ENCODE measurements at places on chromosomes 5 and 9.
A peak's percentile ranks its signal among the peaks of the same experiment; 100 is the strongest.

DNA sequence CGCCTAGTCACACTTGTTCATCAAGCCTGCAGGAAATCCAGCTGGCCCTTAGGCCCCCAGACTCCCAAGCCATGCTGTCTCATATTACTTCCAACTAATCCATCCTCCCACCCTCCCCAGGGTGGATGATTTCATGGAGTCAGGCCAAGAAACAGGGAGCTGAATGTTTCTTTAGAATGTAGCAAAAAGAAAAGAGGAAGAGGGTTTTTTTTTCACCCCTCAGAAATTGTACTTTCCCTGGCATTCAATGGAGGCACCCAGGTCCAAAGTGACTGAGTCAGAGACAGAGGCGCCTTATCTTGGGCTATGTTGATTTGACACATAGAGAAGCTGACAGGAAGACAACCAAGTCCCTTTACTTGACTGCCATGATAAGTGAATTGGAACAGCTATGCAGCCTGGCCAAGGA, 260.2 kb upstream of the NR4A3 start:
- DNase-seq, result no peak

DNA sequence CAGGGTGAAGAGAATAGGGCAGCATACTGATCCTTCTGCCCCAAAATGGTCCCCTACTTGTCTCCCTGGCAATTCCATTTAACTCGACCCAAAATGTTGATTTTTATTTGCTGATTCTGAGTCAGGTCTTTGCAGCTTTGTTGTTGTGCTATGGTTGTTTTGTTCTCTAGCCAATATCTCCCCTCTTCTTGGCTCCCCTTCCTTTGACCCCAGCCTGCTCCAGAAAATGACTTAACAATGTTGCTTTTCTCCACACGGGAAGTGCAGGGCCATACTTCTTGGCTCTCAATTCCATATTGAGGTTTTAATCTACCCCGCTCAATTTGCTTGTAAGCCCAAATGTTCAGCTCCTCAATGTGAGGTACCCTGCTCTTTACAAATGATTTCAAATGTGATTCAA, 330.0 kb downstream of the RASEF start:
- no peak for DNase-seq

- peak; percentile 88 for DNase-seq
Measured at GRCh38 chr5:96219580-96220281, 213.3 kb downstream of the PCSK1 start.

GRCh38 chr5:82799361-82800077, 277.7 kb downstream of the TMEM167A start:
- DNase-seq, result peak; percentile 21

DNA sequence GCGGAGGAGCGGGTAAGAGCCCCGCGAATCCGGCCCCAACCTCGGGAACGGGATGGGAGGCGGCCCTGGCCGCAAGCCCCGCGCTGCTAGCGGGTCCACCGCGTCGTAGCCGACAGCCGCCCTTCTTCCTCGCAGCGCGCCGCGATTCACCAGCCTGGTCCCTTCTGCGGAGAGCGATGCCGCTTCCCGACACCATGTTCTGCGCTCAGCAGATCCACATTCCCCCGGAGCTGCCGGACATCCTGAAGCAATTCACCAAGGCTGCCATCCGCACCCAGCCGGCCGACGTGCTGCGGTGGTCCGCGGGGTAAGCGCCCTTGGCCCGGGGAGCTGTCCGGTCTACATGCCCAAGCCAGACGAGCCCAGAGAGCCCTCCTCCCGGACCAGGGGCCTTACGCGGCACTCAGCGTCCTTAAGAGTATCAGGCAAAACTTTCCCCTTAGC, 335 bp downstream of the ROPN1L start:
- no peak for DNase-seq

GRCh38 chr9:108057421-108058134, 568.0 kb upstream of the KLF4 start:
- DNase-seq, result peak; percentile 94

- no peak for DNase-seq
Measured at GRCh38 chr9:136784249-136784996, 6.7 kb upstream of the TMEM141 start.

GRCh38 chr9:4668604-4669003, 2.3 kb upstream of the SPATA6L start:
- no peak for DNase-seq

- DNase-seq, result peak; percentile 74
Measured at GRCh38 chr5:169344629-169345028, 43.7 kb upstream of the SLIT3 start.

DNA sequence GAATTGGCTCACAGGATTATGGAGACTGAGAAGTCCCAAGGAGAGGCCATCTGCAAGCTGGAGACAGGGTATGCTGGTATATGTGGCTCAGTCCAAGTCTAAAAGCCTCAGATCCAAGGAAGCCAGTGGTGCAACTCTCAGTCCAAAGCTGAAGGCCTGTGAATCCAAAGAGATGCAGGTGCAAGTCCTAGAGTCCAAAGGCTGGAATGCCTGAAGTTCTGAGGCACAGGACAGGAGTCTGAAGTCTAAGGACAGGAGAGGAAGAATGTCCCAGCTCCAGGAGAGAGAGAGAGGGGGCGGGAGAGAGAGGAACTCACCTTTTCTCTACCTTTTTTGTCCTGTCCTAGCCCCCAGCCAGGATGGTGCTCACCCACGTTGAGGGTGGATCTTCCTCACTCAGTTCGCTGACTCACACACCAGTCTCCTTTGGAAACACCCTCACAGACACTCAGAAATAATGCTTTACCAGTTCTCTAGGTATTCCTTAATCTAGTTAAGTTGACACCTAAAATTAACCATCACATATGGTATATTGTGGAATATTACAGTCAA, 49.6 kb downstream of the KCNN2 start:
- DNase-seq, result no peak

GRCh38 chr9:92986176-92987119, 39.1 kb downstream of the FGD3 start:
- DNase-seq, result no peak

DNA sequence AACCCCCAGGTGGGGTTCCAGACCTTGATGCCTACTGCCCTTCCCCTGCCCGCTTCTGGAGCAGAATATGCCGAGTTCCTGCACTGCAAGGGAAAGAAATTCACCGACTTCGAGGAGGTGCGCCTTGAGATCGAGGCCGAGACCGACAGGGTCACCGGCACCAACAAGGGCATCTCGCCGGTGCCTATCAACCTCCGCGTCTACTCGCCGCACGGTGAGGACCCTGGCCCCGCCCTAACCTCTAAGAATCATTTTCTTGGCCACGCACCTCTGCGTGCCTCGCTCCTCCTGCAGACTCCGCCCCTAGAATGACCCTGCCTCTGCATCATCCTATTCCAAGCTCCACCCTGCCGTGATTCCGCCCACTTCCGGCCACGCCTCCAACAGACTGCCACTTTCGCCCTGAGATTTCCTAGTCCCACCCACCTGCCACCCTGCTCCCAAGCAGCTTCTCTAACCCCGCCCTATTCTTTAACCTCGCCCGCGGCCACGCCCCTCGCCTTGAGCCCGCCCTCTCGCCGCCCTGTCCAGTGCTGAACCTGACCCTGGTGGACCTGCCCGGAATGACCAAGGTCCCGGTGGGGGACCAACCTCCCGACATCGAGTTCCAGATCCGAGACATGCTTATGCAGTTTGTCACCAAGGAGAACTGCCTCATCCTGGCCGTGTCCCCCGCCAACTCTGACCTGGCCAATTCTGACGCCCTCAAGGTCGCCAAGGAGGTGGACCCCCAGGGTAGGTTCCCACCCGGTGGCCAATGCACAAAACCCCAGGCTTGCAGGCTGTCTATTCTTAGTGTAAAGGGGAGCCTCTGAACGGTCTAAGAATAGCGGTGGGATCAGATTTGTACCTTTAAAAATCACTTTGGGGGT, 15.6 kb downstream of the DNM1 start:
- peak; percentile 58 for DNase-seq

DNA sequence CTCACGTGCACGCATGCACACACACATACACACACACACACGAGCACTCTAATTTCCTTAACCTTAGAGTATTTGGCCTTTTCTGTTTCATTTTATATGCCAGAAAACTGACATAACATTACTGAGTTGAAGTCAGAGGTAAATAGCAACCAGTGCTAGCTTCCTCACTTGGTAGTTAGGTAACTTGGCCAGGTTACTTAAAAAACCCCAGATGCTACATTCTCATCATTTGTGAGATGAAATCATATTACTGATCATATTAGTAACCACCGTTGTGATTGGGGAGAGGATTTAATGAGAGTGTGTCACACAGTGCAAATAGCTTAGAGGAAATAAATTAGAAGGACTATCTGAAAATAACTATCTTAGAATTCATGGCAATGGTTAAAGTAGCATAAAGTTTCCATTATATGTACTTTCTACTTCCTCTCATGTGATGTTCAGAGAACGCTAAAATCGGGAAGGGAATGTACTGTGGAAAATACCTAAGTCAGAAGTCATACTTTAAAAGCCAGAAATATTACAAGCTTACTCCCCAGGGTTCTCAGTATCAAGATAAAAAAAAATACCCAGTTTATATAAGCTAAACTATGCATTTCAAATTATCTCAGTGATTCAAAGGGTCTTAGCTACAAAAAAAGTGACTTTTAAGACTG, 120.5 kb downstream of the TUSC1 start:
- peak; percentile 13 for DNase-seq

DNA sequence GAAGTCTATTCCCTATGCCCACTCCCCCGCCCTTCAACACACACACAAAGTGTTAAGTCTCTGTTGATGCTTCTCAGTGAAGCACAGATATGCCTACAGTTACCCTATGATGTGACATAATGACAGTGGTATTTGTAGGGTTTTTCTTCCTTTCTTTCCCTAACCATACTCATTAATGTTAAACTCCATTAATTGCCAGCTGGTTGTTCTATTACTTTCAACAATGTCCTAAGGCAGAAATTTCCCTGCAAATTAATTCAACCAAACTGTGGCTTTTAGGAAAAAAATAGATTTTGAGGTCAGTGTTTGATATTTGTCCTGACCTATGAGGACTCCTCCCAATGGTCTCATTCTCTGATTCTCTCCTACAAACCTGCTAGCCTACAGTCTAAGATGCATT, 38.2 kb upstream of the SLCO6A1 start:
- DNase-seq, result no peak

- DNase-seq, result peak; percentile 92
Measured at GRCh38 chr5:154753792-154754191, 1.4 kb upstream of the LARP1 start.

GRCh38 chr5:92562065-92562464, 1019.0 kb downstream of the NR2F1-AS1 start:
- no peak for DNase-seq

GRCh38 chr5:72167257-72167656, 60.0 kb downstream of the MAP1B start:
- no peak for DNase-seq
